ENCODE measurements at places on chromosomes 3 and 15. TPM values are rescaled to one million over a fixed set of nuclear protein-coding genes. Genes with fewer than 3 reads are reported as not detected.

GRCh38 chr3:178169421-178169820, 366.8 kb upstream of the KCNMB2 start:
- DNase-seq, result no peak

- no peak for DNase-seq
These were observed 50.6 kb upstream of the PHLDB2 start for GRCh38 chr3:111808439-111808838.

DNA sequence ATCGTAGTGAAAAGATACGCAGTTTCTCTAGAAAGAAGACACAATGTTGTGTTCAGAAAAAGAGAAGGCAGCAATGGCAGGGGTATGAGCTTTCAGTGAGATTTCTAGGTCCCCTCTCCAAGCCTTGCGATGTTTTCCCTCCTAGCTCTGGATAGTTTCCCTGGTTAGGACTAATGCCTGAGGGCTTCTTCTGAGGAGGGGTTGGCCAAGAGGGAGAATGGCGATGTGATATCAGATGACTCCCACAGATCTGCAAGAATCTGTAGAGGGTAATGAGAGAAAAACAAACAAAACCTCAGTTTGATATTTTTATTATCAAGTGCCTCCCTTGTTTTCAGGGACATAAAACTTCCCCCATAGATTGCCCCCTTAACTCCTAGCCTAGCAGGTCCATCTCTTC, 4.1 kb upstream of the CLDN1 start:
- no peak for DNase-seq

DNA sequence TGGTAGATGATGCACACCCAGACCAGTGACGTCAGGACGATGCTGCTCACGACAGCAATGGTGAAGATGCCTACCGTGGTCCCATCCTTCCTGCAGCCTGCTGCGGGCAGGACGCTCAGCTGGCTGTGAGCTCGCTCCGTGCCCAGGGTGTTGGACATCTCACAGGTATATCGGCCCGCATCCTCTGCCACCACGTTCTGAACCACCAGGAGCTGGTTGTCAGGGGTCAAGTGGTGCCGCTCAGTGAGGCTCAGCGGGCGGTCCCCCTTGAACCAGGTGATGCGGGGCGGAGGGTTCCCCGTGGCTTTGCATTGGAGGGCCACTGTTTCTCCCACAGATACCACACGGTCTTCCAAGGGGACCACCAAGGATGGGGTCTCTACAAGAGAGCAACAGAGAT, 117.8 kb downstream of the LRIG1 start:
- DNase-seq, result no peak

DNA sequence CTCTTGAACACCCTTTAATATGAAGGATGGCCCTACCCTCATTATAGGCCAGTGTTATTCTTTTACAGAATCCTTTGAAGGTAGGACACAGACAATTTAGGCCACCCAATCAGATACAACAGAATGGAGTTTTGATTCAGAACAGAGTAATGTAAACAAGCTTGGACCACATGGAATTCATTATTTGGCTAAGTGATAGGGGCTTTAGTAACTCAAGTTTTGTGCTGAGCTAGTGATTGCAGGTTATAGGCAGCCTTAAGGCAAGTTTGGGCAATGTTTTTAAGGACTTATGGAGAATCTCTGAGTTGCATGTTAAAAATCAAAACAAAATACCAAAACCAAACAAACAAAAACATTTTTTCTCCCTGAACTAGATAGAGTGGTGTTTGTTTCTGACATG, 312.1 kb upstream of the ROBO1 start:
- no peak for DNase-seq

DNA sequence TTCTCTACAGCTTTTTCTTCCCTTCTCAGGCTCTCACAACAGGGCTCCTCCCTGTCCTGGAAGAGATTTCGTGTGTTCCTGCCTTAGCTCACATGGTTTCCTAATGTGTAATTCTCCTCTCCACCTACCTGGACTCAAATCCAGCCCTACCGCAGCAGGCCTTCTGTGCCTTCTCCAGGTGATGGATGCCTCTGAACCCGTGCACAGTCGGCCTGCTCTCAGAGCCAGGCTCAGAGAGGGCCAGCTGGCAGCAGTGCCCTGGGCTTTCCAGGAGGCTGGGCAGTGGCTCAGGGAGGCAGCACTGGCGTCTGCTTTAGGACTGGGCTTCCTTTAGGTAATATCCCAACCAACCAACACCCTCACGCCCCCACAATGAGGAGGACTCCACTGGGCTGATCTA, 123.2 kb upstream of the TMC3 start:
- no peak for DNase-seq

- DNase-seq, result no peak
These were observed 15.0 kb downstream of the EPHB1 start for GRCh38 chr3:134810052-134810435.

- no peak for DNase-seq
These were observed 42.0 kb downstream of the IFT57 start for GRCh38 chr3:108180194-108180593.

- DNase-seq, result no peak
These were observed 45.5 kb downstream of the SYN2 start for GRCh38 chr3:12049675-12050074.

DNA sequence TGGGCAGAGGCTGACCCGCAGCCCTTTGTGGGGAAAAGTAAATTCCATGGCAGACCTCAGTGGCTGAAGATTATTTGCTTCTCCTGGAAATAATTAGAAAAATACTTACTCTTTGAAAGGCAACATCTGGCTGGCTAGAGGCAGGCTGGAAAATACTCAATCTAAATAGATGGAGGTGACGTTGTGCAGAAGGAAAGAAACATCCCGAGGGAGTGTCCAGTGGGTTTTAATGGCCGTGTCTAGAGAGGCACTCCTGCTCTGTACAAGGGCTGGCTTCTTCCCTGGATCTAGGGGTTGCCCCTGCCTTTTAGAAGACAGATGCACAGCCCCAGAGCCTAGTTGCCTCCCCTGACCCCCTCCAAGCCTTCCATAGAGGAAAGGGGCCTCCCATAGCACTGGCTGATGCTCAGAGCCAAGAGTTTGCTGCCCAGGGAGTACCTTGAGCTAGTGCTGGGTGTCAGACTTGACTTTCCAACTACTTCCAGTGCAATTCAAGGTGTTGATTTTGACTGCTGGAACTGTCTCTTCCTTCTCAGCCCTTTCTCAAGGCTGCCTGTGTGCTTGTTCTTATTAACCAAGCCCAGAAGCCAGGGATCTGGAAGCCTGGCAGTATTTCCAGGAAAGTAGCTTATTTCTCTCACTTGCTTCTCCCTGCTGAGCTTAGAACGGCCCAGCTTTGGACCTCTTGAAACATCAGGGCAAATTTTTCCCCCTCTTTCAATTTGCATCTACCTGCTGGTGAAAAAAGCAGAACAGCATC, 27.4 kb downstream of the CGNL1 start:
- no peak for DNase-seq

- DNase-seq, result no peak
These were observed 24.2 kb upstream of the CA12 start for GRCh38 chr15:63405683-63406390.

DNA sequence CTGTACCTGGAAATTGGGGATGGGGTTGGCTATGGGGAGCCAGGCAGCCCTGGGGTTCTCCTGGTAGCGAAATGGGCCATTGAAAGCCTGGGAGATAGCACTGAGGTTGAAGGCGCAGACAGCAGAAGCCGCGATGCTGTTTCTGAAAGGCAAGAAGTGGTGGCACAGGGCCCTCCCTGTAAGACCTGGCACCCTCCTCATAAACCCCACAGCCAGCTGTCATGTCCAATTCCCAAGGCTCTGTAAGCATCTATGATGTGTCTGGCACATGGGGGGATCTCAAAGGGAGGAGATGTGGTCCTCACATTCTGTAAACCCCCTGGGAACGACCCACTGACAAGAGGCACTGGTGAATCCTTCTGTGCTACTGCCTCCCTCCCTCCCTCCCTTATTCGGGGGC, 104.0 kb downstream of the SEMA5B start:
- no peak for DNase-seq

RARRES1 gene
- total RNA-seq, result 44.8 TPM

MINAR1 gene
- total RNA-seq, result 0.12 TPM

ARHGEF26 gene
- 5.2 TPM for total RNA-seq

CPN2 gene
- total RNA-seq, result not detected
